ENCODE measurements at places on chromosomes 4 and X.

GRCh38 chr4:125365731-125366130 lies 51.0 kb downstream of the FAT4 start:
- no peak for DNase-seq

- peak; percentile 58 for DNase-seq
Observed at GRCh38 chrX:132270699-132271098, 51.5 kb upstream of the RAP2C start.

DNA sequence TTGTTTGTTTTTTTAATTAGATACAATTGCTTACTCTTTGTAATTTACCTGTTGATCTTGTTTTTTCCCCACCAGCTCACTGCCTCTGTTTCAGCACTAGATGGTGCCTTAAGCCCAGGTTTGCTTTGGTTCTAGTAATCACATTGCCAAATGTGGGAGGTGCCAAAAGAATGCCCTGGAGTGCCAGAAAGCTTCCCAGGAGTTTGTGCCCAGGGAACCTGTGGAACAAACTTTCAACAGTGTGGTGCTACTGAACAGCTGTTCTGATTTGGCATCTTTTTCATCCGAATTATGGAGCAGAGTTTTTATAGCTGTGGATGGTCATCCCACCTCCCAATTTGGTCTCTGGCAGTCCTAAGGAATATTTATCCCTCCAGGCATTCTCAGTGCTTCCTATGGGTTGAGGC lies 1000.7 kb downstream of the STIM2 start:
- no peak for DNase-seq

DNA sequence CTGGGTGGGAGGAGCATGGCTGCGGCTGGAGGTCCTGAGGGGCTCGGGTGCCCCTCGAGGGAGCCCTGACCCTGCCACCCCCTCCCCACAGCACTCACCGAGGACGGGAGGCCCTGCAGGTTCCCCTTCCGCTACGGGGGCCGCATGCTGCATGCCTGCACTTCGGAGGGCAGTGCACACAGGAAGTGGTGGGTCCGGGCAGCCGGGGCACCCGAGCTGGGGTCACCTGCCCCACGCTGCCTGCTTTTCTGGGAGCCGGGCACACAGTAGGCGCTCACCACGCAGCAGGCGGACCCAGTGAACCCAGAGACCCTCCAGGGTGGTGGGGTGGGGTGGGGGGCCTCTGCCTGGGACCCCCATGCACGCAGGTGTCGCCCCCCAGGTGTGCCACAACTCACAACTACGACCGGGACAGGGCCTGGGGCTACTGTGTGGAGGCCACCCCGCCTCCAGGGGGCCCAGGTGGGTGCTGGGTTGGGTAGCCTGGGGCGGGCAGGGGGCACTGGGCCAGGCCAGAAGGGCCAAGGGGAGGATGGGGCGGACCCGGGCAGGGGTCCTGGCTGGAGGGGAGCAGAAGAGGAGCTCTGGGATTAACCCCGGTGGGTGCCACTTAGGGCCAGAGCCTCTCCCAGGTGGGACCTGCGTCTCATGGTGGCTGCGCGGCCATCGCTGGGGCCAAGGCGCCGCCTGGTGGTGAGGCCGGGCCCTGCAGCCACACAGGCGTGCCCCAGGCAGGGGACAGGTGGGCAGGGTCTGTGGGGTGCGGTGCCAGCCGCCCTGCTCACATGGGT lies 1.4 kb downstream of the HGFAC start:
- no peak for DNase-seq

DNA sequence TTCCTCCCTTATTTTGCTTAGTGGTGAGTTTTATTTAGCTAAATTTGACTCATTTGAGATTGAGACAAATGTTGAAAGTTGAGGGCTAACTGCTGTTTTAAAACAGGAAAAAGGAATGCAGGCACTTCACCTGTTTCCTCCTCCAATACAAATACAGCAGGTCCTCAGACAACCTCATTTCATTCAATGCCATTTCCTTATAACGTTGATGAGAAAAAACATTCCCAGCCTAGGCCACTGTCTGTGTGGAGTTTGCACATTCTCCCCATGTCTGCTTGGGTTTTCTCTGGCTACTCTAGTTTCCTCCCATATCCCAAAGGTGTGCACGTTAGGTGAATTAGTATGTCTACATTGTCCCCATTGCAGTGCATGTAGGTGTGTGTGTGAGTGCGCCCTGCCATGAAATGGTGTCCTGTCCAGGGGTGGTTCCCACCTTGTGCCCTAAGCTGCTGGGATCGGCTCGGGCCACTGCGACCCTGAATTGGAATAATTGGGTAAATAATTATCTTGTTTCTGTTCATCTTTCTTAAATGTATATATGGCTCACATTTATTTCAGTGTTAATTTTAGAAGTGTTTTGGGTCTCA lies 21.9 kb downstream of the SMAD1 start:
- no peak for DNase-seq

- no peak for DNase-seq
Observed at GRCh38 chrX:39320165-39320564, 518.9 kb downstream of the MID1IP1 start.

GRCh38 chr4:101501421-101501820 lies 154.1 kb upstream of the PPP3CA start:
- DNase-seq, result no peak

All from BJ (cell line).